ENCODE measurements at places on chromosomes 7 and 10.

DNA sequence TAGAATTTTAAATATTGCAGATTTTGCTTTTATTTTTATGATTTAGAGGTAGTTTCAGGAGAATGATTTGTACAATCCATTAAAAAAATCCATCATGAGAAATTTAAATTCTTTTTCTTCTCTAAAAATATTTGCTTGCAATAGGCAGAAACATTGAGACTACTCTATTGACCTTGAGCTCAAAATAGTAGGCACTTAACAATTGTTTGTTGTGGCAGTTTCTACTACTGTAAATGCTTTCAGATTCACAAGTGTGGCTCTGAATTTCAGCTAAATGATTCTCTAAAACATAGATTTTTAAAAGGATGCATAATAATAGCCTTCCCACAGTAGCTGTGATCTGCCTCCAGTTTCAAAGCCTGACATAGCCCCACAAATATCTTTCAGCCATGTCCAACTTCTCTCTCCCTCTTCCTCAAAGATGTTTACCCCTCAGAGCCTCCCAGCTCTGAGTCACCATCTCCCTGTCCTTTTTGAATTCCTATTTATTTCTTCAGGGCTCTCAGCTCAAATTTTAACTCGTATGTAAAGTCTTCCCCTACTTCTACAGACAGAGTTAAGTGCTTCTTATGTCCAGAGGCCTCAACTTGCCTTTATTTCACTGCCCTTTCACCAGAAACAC lies 160.5 kb downstream of the AOAH start:
- DNase-seq = no peak

DNA sequence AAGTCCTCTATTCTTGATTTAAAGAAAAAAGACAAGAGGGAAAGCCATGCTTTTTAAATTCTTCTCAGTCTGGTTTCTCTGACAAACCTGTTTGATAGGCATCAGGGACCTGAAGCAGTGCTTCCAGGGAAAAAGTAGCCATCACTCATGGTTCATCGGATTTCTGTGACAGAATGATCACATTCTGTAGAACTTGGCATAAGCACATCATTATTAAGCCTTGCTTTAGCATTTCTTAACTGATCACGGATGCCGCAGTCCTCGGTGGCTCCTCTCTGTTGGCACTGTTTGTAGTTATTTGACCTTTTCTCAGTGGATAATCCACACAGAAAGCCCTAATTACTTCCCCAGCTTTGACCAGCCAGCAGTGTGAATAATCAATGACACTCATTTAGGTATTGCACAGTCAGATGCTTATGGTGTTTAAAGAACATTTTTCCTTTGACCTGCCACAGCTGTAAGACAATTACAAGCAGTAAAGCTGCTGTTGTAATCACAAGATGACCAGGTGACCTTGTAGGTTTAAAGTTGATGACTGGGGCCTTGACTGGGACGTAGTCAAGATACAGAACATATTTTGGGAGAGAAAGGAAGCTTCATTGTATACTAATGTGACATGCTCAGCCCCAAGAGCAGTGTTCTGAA lies 64.4 kb upstream of the SKAP2 start:
- no peak for DNase-seq

GRCh38 chr10:69663369-69663947 lies 33.4 kb downstream of the FAM241B start:
- DNase-seq = no peak

- DNase-seq = no peak
Observed at GRCh38 chr10:95783741-95784140, 27.8 kb downstream of the ENTPD1 start.

- DNase-seq = no peak
Observed at GRCh38 chr7:97174303-97174702, 56.8 kb downstream of the SDHAF3 start.

GRCh38 chr7:113085781-113086390 lies 741 bp downstream of the GPR85 start:
- no peak for DNase-seq
